ENCODE measurements at places on chromosomes 7 and 10.

DNA sequence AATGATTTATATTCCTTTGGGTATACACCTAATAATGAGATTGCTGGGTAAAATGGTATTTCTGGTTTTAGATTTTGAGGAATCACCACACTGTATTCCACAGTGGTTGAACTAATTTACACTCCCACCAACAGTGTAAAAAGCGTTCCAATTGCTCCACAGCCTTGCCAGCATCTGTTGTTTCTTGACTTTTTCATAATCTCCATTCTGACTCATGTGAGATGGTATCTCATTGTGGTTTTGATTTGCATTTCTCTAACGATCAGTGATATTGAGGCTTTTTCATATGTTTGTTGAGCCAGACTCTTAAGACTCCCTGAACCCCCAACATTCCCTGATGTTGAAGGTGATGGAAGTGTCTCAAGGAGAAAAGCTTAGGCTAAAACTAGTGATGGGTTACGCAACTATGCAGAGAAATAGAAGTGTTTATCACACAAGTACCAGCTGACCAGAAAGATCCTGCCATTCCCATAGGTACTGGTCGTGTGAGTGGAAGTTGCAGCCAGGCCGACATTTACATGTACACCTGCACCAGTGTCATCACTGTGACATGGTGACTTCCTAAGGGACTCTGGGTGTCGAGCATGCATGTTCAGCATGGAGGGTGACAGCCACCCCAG lies 711.2 kb upstream of the NRP1 start:
- DNase-seq = no peak

GRCh38 chr7:31887006-31887405 lies 183.2 kb downstream of the PDE1C start:
- DNase-seq = no peak

- DNase-seq = no peak
These were observed 84.4 kb downstream of the GLI3 start for GRCh38 chr7:42152329-42153205.

- no peak for DNase-seq
These were observed 3.3 kb downstream of the LUC7L2 start for GRCh38 chr7:139362981-139363380.

GRCh38 chr10:83222832-83223742 lies 916.2 kb upstream of the GHITM start:
- DNase-seq = no peak

DNA sequence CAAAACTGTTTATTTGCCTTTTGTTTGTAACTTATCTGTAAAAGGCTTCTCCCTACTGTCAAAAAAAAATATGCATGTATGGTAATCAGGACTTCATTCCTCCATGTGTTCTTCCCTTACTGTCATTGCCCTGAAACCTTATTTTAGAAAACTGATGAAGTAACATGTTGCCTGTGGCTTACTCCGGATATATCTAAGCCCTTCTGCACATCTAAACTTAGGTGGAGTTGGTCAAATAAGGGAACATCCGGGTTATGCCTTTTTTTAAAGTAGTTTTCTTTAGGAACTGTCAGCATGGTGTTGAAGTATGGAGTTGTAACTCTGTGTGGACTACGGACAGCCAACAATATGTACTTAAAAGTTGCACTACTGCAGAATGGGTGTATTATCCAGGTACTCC lies 6.2 kb downstream of the SAR1A start:
- no peak for DNase-seq

- no peak for DNase-seq
These were observed 197.5 kb downstream of the ARHGAP21 start for GRCh38 chr10:24526085-24526649.

DNA sequence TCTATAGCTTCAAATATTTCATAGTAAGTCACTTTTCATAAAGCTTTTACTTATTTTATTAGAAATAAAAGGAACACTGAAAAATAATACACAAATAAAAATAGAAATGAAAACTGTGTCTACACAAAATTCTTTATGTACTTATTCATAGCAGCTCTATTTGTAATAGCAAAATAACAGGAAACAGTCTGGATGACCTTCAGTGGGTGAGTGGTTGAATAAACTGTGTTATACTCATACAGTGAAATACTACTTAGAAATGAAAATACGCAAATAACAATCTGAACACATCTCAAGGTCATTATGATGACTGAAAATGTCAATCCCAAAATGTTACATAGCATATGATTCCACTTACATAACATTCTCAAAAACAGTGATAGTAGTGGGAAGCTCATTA lies 138.7 kb upstream of the PCLO start:
- no peak for DNase-seq

DNA sequence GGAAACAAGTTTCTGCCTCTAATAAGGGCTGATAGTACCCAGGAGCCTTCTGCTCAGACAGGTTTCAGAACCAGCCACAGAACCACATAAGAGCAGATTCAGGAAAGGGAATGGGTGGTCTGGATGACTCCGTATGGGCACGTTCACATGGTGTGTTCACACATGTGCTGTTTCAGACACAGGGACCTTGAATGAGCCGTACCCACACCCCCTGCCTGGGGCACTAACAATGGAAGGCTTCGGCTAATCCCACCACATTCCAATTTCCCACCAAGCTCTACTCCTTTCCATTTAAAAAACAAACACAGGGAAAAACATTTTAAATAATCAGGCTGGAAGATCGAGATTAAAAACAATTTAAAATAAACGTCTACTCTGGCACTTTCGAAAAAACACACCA lies 217.3 kb downstream of the GRID1 start:
- DNase-seq = no peak

DNA sequence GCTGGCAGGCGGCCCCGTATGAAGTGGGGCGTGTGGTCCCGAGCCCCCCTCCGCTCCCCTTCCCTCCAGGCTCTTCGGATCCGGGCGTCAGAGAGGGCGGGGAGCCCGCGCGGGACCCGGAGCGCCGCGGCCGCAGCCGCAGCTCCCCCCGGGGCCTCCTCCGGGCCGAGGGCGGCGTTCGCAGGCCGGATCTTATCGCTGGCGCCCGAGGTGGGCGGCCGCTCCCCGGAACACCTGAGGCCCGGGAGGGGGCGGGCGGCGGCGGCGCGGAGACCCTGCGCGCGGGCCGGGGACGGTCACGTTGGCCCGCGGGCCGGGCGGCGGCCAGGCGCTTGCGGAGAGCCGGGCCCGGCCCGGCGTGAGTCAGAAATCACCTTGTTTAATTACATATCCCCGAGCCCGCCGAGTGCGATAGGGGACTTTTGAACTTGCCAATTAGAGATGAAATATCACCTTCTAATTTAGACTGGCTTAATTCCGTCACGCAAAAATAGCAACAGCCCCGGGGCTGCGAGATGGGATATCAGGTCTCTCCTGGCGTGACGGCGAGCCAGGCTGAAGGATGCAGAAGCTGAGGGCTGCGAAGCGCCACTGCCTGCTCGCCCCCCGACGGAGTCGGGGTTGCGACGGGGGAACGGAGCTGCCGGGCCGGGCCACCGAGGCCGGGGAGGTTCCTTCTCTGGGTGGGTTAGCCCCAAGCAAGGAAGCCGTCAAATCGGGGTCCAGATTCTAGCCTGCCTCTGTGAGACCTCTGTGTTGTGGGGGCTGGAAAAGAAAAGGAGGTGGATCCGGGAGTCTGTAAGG lies 43.4 kb downstream of the LDB3 start:
- peak; percentile 80 for DNase-seq

GRCh38 chr10:110268442-110268841 lies 36.3 kb downstream of the SMNDC1 start:
- DNase-seq = no peak

DNA sequence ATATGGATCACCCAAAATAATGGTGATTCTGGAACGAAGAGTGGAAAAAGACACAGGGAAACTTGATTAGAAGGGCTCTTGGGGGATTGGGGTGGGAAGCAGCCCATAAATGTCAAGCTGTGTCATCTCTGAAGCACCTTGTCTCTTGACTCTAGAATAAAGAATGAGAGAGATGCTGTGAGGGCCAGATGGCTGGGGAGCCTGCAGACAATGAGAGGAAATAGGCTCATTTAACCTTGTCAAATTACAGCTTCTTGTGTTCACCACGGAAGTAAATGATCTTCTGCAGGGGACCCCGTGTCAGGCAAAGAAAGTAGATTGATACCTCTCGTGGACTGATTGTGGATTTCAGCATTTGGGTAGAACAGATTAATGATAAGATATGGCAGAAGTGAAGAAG lies 159.3 kb downstream of the ST7 start:
- DNase-seq = no peak

DNA sequence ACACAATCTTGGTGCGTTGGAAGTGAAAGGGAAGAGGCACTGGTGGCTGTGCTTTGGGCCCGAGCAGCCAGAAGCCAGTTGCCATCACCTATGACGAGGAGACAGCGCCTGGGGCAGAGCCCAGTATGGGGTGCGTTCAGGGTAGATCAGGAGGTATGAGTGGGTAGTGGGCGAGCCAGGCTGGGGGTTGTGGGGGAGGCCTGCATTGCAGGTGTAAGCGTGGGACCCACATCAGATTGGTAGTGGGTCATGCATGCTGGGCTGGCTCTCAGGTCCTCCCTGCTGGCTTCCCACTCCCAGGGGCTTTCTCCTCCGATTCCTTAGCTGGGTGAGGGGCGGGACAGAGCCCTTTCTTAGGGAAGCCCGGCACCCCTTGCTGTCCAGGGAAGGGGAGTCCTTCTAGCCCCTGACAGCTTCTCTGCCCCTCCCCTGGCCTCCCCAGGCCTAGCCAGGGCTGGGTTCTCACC lies 445 bp upstream of the PVRIG start:
- no peak for DNase-seq

- DNase-seq = no peak
These were observed 42.5 kb downstream of the NOD1 start for GRCh38 chr7:30436046-30436445.

GRCh38 chr7:106031300-106032035 lies 68.4 kb downstream of the CDHR3 start:
- DNase-seq = no peak

DNA sequence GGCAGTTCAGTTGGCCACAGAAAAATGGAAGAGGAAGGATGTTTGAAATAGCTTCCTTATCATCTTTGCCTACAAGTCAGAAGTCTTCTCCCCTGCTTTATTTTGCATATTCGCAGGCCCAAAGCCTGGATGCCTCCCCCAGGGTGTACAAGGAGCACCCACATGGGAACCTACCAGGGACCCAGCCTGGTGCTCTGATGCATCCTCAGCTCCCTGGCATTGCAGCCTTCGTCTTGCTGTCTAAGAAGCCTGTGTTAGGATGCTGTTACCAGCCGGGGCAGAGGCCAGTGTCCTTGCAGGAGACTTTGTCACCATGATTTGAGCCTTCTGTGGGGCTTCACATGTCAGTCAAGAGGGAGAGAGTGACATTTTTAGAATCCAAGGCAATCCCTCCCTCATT lies 27.0 kb upstream of the GPR26 start:
- no peak for DNase-seq

DNA sequence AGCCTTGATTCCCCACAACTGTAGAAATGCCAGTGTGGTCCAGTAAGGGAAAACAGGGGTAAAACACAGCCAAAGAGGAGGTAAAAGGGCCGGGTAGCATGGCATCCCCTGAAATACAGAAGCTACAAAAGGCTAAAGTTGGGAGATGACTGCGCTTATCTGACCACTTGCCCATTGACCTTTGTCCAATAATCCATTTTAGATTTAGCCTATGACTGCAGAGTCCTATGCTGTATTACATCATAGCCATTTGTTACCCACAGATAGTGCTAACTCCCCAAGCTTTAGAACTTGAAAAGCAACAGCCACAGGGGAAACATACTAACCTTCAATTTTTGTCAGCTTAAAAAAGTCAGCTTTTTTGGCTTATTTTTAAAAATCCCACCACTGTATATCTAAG lies 26.2 kb downstream of the MTPN start:
- no peak for DNase-seq

DNA sequence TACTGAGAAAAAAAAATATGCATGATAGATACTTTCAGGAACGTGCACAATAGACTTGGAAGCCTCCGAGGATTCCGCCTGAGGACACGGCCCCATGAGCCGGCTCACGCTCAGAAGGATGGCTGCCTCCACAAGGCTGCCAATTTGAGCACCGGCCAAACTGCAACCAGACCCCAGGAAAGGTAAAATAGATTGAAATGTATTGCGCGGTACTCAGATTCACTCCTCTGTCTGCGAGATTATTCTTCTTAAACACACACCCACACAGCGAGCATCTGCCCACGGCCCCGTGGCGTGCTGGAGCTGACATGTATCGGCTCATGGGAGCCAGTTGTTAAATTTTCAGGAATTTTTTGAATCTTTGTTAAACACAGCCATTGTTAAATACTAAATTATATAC lies 653.2 kb upstream of the MKI67 start:
- DNase-seq = no peak

DNA sequence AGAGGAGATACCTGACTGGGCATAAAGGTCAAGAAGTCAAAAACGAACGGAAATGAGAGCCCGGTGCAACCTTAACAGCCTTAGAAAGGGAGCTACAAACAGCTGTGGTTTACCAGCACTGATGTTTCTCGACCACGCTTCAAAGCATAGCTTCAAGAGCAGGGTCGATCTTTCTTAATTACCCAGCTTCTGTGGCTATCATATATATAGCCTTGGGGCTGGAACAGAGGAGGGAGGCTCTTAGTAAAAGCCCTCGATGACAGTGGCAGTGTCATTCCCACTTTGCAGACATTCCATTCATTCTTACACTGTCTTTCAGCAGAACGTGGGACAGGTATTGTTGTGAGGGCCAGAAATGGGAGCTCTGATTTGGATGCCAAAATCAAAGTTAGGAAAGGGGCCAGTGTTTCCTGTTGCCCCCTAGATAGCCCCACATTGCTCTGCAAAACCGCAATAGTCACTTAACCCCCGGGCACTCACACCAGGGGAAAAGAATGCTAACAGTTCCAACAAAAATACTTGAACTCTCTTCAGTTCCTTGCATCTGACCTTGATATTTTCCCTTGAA lies 141.5 kb downstream of the MTPAP start:
- DNase-seq = no peak

- no peak for DNase-seq
These were observed 12.2 kb upstream of the LGI1 start for GRCh38 chr10:93745408-93746065.

DNA sequence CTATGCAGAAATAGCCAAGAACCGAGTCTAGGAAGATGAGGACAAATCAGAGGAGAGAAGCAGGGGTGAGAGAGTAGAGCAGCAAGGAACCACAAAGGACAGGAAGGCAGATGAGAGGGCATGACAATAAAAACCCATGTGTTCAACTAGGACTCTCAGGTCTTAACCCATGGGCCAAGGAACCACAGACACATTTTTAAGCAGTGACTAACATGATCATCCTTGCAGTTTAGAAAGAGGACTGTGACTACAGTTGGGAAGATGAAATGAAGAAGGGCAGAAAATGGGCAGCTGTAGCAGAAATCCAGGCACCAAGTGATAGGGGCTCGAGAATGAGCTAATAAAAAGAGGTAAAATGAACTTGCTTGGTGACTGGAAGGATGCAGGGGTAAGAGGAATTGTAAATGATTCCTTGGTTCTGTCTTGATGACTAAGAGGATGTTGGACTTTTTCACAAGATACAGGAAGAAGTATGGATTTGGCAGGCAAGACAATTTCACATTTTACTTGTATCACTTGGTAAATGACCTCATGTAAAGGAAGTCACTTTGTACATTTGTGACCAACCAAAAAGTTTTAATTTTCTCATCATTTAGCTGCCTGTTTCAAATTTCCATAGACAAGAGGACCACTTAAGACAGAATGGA lies 22.8 kb downstream of the SGMS1 start:
- no peak for DNase-seq
